Mesendoderm (in vitro differentiated cells): ENCODE measurements at places on chromosomes 5 and 9.

- no peak for DNase-seq
Measured at GRCh38 chr5:143261748-143262392, 141.6 kb downstream of the NR3C1 start.

DNA sequence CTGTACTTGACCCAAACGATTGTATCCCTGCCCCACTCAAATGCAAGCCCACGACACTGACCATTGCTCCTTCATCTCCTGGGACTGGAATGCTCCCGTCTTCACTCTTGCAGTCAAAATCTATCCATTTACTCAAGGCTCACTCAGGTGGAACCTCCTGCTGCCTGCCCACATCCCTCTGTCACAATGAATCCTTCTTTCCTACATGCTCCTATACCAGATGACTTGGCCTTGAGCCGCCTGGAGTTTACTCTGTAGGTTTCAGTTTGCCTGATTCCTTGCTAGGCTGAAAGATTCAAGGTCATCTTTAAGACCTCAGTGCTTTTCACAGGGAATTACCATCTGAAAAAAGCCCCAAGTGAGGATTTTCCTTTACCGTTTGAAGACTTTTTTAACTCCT, 264.1 kb downstream of the GLIS3 start:
- DNase-seq: no peak

GRCh38 chr9:14401911-14402310, 88.0 kb upstream of the NFIB start:
- DNase-seq: no peak

- DNase-seq: no peak
Measured at GRCh38 chr9:121914604-121915303, 178.4 kb downstream of the TTLL11 start.

DNA sequence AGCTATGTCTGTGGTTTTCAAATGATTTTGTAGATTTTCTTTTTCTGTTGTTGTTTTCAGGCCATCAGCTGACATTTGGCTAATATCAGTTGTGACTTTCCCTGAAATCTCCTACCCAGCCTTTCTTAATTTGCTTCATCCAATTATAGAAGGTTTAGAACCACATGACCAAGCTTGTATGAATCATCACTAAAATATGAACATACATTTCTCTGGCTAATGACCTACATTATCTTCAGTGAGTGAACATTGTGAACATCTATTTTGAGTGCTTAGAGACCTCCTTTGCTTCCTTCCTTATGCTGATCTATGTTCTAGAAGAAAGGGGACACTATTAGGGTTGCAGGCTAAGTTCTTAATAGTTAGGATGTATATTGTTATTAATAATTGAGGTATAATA, 532.5 kb downstream of the RAB3C start:
- DNase-seq: no peak

GRCh38 chr9:127975376-127976315, 5.1 kb downstream of the EEIG1 start:
- DNase-seq: no peak

GRCh38 chr5:86918246-86918645, 300.5 kb downstream of the COX7C start:
- no peak for DNase-seq

DNA sequence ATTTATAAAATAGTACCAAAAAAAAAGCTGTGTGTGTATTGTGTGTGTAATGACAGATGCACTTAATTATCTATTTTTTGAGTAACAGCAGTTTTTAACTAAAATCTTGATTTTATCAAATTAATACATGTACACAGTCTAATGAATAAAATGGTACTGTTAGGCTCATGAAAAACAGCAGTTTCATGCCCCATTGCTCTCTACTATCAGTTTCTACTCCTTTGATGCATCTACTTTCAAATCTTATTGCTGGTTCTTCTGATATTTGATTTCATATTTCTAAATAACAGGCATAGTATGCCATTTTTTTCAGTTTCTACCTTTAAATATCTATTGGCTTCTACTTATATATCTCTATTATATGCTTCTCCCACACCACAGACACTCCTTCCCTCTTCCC, 117.4 kb downstream of the CCDC171 start:
- DNase-seq: no peak

DNA sequence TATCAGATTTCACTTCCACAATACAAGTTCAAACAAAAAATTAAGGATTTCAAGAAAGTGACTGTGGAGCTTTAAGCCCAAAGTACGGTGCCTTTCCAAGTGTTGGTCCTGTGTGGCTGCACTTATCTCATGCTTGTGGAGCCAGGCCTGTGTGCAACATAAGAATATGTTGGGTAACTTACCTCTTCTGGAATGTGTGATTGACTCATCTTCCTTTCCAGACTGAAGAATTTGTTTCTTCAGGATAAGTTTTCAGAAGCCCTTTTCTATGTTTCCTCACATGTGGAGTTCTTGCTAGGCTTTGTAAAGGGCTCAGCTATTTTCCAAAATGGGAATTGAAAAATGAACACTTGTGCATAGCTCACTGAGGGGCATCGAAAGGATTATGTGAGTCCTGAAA, 485.1 kb upstream of the PAPPA start:
- DNase-seq: peak; percentile 27

DNA sequence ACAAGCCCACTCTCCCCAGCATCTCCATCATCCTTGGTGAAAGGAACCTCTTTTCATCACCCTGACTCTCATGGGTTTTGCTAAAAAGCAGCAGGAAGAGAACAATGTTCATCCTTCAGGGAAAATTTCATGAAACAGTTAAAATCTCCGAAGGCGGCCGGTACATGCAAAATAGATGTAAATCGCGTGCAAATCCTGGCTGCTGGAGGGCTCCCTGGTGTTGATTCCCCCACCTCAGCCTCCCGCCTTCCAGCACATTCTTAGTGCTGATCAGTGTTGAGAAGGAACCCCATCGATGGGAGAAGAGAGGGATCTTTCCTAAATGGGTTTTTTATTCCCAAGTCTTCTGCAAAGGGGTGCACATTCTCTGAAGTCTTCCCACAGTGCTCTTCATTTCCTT, 8.7 kb upstream of the GFI1B start:
- DNase-seq: no peak

DNA sequence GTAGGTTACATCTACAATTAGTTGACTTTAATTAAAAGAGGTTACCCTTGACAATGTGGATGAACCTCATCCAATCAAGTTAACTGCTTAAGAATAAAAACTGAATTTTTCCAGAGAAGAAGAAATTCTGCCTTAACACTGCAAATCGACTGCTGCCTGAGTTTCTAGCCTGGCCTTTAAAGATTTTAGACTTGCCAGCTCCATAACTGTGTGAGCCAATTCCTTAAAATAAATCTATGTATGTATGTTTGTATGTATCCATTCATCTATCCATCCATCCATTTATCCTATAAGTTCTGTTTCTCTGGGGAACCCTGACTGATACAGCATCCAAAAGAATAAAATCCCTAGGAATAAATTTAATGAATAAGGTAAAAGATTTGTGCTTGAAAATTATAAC, 136.1 kb downstream of the TMEM38B start:
- DNase-seq: no peak

DNA sequence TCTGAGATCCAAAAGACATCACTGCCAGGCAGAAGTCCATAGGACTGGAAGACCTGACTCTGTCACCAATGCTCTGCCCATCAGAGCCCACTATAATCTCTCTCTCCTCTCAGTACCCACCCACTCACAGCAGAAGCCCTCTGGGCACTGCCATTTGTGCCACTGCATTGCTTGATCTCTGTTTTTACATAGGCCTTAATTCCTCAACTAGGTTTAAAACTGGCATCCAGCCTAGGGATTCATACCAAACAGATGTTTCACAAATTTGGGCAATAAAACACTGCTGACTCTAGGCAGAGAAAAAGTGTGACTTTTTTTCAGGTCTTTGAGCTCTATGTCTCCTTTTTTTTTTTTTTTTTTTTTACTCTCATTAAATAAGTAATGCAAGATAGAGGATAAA, 91.1 kb upstream of the RANBP3L start:
- no peak for DNase-seq

- DNase-seq: peak; percentile 98
Measured at GRCh38 chr5:39424736-39425637, at the start of gene DAB2. Gene DAB2, minus strand, starts transcription at chr5:39424980. Its CDS starts 30,660 bp downstream, at chr5:39394320.

- DNase-seq: no peak
Measured at GRCh38 chr9:127862075-127863011, 7.9 kb upstream of the ENG start.

GRCh38 chr5:126967808-126968466, 62.4 kb downstream of the MARCHF3 start:
- no peak for DNase-seq

- no peak for DNase-seq
Measured at GRCh38 chr5:149924486-149924885, 20.1 kb downstream of the PDE6A start.

- no peak for DNase-seq
Measured at GRCh38 chr5:78109891-78110324, 184.6 kb downstream of the AP3B1 start.

- DNase-seq: no peak
Measured at GRCh38 chr5:125836256-125836655, 587.0 kb upstream of the GRAMD2B start.

- peak; percentile 53 for DNase-seq
Measured at GRCh38 chr9:136848393-136849037, 694 bp upstream of the PHPT1 start.

GRCh38 chr9:81074221-81074620, 615.1 kb downstream of the TLE1 start:
- DNase-seq: no peak

- peak; percentile 45 for DNase-seq
Measured at GRCh38 chr5:154117050-154117449, 73.5 kb upstream of the GALNT10 start.

DNA sequence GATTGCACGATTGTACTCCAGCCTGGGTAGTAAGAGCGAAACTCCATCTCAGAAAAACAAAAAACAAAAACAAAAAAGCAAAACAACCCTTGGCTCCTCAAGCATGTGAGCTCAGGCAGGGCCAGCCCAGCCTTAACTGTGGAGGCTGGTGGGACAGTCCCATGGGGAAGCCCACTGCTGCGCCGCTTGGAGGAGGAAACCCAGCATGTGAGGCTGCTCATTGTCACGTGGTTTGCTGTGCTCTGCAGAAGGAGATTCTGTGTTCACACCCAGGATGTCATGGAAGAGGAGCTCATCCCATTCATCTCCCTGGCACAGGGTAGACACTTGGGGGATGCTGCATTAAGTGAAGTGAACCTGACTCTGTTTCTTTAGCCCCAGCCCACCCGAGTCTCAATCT, 4.0 kb downstream of the ZBED3 start:
- DNase-seq: no peak

- DNase-seq: peak; percentile 96
Measured at GRCh38 chr5:149452665-149453617, 73.8 kb upstream of the IL17B start.

GRCh38 chr5:71832812-71833715, 114.0 kb downstream of the CARTPT start:
- DNase-seq: no peak

DNA sequence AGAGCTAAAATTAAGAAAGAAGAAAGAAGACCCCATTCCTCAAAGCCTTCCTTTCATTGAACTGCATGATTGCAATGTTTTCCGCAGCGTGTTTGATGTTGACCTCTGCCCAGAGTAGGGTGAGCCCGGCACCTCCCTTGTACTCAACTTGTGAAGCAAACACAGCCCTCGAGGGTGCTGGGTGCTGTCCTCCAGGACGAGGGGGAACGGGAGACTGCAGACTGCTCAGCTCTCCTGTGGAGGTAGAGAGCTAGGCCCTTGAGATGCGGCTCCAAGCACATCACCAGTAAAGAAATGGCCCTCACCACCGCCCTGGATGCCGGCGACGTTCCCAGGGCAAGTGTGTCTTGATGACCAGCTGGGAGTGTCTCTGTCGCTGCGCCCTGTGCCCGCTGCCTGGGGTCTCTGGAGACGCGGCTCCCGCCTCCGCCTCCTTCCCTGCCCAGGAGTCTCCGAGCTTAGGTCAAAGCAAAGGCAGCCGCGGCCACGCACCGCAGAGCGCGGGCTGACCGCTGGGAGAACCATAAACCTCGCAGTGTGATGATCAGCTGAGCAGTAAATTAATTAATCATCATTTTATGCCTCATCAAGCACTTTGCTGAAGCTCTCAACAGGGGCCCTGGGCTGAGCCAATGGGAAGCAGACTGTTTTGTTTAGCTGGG, 108.7 kb downstream of the IRX2 start:
- no peak for DNase-seq

DNA sequence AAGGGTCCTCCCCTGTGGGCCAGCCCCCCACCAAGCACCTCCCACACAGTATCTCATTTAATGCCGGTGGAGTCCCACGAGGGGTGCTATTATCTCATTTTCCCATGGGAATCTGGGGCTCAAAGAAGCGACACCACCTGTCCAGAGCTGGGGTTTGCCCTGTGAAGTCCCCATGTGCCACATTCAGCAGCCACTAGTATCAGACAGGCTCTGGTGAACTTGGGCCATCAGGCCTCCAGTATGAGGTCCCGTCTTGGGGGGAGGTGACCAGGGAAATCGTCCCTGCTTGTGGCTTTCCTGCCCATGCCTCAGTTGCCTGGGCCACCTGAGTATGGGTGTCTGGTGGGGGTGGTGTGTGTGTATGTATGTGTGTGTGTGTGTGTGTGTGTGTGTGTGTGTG, 222.7 kb downstream of the PBX3 start:
- DNase-seq: no peak

GRCh38 chr9:137173796-137174664, 2.2 kb upstream of the TMEM210 start:
- no peak for DNase-seq

DNA sequence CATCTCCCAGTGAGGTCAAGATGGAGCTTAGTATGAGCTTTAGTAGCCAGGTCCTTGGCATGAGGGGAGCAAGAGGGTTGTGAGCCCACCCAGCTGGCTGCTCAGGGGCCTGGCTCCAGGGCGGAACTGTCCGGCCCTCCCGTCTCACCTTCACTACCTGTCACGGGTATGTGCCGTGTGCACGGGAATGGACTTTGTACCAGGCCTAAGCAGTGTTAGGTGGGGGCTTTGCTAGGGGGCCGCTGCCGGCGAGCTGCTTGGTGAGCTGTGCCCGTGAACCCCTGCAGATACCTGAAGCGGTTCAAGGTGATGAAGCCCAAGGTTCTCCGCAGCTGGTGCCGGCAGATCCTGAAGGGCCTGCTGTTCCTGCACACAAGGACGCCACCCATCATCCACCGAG, 46.7 kb downstream of the WNK2 start:
- DNase-seq: no peak

DNA sequence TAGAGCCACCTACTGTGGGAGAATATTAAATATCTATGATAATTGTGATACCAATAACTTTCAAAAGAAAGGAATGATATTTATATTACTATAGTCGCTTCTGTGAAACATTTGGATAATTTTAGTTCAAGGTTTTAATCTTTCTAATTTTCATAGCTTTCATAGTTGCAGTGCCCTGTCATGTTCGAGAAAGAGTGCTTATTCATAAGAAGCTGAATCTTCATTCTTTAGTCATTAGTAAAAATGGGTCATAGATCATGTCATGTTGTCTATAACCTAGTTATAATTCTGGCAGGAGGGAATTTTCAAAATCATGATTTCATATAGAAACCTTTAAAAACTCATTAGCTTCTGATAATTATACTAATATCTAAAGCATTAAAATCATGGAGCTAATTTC, 685.6 kb downstream of the CETN3 start:
- no peak for DNase-seq

DNA sequence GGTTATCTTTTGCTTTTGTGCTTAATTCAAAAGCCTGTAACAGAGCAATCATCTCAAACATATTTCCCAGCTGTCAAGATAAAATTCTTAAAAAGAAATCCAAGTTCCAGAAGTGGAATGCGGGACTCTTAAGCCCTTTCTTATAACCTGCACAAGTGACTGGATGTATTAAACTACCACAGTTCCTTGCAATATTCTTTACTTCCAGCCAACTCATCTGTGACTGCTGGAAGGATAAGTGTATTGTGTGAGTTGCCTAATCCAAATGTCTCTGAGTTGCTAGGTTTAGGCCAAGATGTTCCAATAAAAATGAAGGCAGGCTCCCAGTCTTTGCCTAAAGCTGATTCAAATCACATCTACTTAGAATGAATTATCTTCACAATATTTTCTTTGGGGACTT, 159.2 kb upstream of the SLC24A2 start:
- DNase-seq: no peak
